Neural progenitor cell (in vitro differentiated cells): ENCODE measurements at places on chromosomes 7 and 10. TPM values are rescaled to one million over a fixed set of nuclear protein-coding genes. Genes with fewer than 3 reads are reported as not detected.
A peak's percentile ranks its signal among the peaks of the same experiment; 100 is the strongest.

DNA sequence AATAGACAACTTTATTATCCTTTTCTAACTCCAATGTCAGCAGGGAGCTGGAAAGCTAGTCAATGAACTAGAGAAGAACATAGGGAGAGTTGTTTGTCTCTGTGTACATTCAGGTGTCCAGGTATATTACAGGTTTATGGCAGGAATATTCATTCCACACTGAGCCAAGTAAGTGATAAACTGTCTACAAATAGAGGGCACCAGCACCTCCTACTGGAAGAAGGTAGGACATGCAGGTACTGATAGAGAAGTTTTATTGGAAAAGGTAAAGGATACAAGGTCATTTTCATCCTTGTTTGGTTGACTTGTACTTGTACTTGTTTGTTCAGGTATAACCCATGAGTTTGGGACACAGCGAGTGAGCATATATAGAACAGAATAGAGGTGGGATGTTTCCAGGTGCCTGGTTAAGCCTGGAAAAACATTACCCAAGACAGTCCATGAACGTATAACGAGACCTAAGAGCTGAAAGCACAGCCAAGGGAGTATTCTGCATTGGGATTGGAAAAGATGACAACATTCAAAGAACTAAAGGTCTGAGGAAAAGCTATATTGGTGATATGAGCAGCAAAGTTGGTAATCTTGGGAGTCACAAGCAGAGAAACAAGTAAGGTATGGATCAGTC, 61.4 kb upstream of the PPP1R3C start:
- peak; percentile 60 for DNase-seq

- DNase-seq = no peak
Measured at GRCh38 chr7:37441816-37442215, 6.8 kb downstream of the ELMO1 start.

DNA sequence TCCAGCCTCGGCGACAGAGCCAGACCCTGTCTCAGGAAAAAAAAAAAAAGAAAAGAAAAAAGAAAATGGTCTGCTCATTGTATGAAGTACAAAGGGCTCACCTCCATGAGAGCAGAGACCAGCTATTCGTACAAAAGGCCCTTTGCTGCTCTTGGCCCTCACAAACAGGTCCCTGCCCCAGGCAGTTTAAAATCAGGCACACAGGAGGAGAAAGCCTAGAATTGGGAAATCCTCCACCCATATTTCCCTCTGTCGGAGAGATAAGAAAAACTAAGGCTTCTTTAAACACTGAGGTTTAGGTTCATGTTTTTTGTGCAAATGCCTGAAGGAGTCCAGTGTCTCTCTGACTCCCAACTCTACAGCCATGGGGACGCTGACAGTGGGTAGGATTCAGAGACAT, 15.1 kb downstream of the GNA12 start:
- no peak for DNase-seq

GRCh38 chr10:6956562-6956961, 376.5 kb upstream of the PRKCQ start:
- DNase-seq = no peak

DNA sequence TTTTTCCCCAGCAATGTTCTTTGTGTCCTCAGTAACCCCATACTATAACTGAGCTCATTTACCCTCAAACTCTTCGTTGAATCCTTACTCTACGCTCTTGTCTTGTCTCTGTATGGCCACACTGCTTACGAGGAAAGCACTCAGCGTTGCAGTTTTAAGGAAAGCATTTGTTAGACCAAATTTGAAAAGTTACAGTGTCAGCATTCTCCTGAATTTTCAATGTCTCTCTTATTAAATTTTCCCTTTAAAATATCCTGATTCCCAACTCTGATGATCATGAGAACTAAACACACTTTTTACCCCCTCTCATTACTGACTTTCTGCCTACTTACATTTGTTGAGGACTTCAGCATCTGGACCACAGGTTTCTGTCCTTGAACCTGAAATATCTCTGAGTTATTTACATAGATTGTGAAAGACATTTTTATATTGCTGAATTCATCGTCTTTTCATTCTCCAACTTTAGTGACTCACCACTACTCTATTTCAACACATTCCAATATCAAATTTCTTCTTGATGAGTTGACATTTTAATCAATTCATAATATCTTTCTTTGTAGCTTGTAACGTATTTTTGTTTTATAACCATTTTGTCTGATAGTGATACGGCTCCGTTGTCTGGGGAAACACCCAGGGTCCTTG, 19.8 kb upstream of the VWDE start:
- no peak for DNase-seq

DNA sequence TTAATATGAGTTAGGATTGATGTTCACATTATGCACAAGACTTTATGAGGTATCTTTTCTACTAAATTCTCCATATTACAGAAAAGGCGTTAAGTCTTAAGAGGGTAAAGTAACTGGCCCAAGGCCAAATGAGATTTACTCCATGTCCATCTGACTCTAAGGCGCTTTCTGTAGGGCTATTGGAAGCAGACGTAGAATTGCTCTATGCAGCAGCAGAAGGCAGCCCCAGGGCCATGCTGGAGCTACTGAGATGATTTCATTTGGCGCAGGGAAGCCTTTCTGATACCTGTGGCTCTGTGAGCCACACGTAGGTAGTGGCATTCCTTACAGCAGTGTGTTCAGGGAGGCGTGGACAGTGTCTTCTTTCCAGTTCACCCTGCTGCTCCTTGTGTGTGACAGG, 133.1 kb downstream of the SH2D4B start:
- DNase-seq = no peak

DNA sequence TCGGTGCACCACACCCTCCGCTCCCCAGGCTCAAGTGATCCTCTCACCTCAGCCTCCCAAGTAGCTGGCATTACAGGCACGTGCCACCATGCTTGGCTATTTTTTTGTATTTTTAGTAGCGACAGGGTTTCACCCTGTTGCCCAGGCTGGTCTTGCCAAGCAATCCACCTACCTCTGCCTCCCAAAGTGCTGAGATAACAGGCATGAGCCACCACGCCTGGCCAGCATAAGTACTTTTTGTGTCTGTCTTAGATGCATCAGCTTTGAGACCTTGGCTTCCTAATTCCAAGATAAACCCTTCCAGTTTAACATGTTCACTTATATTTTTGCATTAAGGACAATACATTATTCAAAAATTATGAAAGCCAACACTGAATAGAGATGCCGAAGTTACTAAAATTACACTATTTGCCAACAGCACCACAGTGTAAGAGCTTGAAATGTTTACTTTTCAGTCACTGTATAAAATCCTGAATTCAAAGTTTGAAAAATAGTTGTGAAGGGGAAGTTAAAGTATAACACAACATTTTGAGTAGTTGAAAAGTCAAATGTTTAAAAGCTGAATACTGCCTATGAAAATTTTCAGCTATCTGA, 36.5 kb downstream of the ANKIB1 start:
- DNase-seq = no peak

GRCh38 chr7:141877365-141877764, 36.1 kb upstream of the PRSS37 start:
- DNase-seq = no peak

DNA sequence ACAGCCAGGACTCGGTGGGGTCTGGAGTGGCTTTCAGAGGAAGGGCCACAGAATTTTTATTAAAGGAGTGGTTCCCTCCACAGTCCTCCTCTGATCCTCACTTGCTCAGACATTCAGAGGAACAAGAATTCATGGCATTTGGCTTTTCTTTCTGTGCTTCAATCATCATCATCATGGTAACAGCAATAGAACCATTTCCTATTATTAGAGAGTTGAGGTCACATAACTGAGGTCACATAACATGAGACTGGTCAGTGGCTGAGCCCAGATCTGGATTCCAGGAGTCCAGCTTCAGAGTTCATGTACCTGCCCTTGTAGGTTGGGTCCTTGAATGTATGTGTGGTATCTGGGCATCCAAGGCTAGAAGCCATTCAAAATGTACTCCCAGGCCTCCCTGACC, 177.3 kb upstream of the GRB10 start:
- no peak for DNase-seq

GRCh38 chr10:97466755-97467154, 20.8 kb downstream of the ZDHHC16 start:
- no peak for DNase-seq

GRCh38 chr10:77671594-77672252, 34.1 kb upstream of the KCNMA1 start:
- no peak for DNase-seq

GRCh38 chr10:113454341-113455061, 98.4 kb upstream of the HABP2 start:
- peak; percentile 77 for DNase-seq

GRCh38 chr10:118047157-118047719, 497 bp upstream of the RAB11FIP2 start:
- no peak for DNase-seq

DNA sequence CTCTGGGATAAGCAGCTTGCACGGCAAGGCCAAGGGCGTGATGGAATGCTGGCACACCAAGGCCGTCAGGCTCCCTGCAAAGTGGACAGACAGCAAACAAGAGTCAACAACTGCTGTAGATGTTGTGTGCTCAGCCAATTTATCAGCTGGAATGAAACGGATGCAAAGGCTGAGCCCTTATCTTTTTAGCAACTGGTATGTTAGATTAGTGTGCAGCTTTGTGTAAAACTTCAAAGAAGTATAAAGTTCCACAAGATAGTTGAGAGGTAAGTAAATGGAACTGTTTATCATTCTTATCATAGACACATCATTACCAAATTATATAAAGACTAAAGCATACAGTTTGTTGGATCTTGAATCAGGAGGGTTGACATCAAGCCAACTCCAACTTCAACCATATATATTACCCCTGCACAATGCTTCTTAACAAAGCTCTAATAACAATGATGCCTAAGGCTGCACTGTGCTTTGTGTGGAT, 289.0 kb downstream of the TNS3 start:
- DNase-seq = no peak

GRCh38 chr10:104104926-104105325, 17.0 kb upstream of the SFR1 start:
- no peak for DNase-seq

- no peak for DNase-seq
Measured at GRCh38 chr7:80699721-80700256, 61.3 kb downstream of the CD36 start.

GRCh38 chr10:8498881-8499280, 444.4 kb downstream of the GATA3 start:
- no peak for DNase-seq

GRCh38 chr10:12351447-12351846, 2.1 kb downstream of the CAMK1D start:
- no peak for DNase-seq

DNA sequence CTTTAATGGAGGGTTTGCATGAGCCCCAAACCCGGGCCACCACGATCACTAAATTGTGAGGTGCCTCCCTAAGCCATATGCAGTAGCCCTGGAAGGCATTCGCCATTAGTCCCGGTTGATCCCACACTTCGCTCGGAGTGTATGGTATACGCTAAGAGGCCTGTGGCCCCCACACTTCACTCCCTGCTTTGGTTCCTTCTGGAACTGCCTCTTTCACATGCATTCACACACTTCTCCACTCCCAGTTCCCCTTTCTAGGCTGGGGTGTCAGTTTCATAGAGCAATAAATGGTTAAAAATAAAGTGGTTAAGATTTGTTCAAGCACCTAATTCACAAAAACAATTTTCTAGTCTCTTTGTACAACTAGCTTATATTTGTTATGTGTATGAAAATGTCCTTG, 212.1 kb upstream of the KCND2 start:
- no peak for DNase-seq

- no peak for DNase-seq
Measured at GRCh38 chr7:26630941-26631580, 233.3 kb downstream of the SKAP2 start.

DNA sequence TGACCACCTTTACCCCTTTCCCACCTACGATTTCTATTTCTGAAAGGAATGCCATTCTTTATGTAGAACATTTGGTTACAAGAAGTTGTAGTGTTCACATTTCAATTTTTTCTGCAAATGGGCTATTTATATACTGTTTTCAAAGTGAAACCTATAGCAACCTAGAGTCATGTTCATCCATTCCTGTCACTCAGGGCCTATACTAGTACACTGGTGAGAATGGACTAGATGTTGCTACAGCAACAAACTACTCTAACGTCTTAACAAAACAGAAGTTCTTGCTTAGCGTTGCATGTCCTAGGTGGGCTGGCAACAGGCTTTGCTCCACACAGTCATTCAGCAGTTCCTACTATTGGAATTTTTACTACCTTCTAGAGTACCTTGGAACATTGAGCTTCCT, 16.3 kb downstream of the CASD1 start:
- DNase-seq = no peak

DNA sequence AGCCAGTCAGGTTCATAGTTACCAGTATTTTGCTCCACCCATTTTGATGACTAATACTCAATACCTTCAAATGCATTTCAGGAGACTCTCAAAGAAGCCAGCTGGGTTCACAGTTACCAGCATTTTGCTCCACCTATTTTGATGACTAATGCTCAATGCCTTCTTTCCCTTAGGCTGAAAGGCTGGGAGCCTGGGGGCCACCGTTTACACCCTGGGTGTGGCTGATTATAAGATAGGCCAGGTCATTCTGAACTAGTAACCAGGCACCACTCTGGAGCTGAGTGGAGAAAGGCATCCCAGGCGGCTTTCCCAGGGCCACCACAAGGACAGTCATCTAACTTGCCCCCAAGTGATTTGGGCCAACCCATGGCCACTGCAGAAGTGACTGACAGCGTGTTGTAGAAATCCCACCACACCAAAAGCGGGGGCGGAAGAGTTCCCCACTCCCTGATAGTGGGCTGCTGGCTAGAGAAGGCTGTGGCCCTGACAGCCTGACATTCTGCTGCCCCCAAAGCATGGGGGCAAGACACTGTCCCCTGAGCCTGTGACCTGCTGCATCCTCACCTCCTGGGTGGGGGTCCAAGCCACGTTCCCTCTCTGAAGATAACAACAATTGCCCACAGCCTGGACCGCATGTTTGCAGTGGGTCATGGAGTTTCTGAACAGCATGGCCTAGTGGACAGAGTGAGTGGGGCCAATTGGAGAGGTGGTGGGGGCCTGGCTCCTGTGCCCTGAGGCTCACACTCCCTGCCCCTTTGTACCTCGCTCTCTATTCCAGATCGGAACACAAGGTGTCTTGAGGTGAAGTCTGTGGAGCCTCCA, 23.0 kb upstream of the ZNF488 start:
- DNase-seq = no peak

DNA sequence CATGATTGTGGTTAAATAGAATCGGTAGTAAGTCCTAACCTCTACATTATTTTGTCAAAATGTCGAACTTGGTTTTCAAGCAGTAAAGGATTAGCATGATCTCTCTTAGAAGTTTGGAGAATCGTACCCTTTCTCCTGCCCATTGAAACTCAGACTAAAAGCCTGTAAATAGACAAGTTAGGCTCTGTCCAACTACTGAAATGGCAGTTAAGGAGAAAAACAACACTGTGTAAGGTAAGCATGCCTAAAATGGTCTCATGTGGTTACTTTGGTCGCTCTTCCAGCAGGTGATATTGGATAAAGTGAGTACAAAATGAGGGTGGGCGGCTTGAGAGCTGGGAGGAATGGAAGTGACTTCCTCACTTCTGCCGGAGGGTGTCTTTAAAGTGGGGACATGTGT, 25.0 kb downstream of the SEC61A2 start:
- DNase-seq = no peak

The ATG9B gene
- total RNA-seq = 0.43 and 1.8 TPM in 2 replicates

The TLX1 gene
- total RNA-seq = not detected in 2 replicates

The TAF6 gene
- total RNA-seq = 66.1 and 88.3 TPM in 2 replicates

The SLC39A12 gene
- 0.22 TPM in 1 of 2 replicates, not detected in the other for total RNA-seq

The SEMA3D gene
- 0.99 TPM in 2 replicates for total RNA-seq

The IFIT2 gene
- 0.06 and 0.22 TPM in 2 replicates for total RNA-seq

The AVPI1 gene
- 2.6 and 5.8 TPM in 2 replicates for total RNA-seq

The HHEX gene
- total RNA-seq = not detected in 2 replicates

The FOXP2 gene
- total RNA-seq = 0.25 and 1.1 TPM in 2 replicates

The NPTX2 gene
- 5.6 and 10.5 TPM in 2 replicates for total RNA-seq

The DEPP1 gene
- 0.71 TPM in 1 of 2 replicates, not detected in the other for total RNA-seq

The PRSS2 gene
- total RNA-seq = not detected in 2 replicates

The GJD4 gene
- total RNA-seq = not detected in 2 replicates

The ABCF2 gene
- 31.3 and 40.7 TPM in 2 replicates for total RNA-seq

The RARRES2 gene
- total RNA-seq = 0.19 and 0.43 TPM in 2 replicates

The GIMAP7 gene
- not detected in 2 replicates for total RNA-seq

The FAM237B gene
- not detected in 2 replicates for total RNA-seq
